Stomach (tissue), 19 donors: ENCODE measurements at places on chromosomes 6 and 20. TPM values are rescaled to one million over a fixed set of nuclear protein-coding genes. Genes with fewer than 3 reads are reported as not detected.

DNA sequence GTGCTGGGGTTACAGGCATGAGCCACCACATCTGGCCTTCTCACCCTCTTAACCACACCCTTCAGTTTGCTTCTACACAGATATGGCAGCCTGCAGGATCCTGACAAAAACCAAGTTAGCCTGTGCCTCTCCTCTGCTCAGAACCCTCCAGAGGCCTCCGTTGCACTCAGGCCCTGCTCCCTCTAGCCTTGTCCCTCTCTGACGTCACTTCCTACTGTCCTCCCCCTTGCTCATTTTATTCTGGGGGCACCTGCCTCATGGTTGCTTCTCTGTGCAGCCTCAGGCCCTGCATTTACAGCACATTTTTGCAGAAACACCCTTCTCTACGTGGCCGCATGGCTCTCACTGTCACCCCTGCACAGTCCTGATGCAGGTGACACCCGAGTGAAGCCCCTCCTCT, 105.6 kb downstream of the CDC5L start:
- peaks cover 5% of the 10 kb centered on the region for H3K4me1 ChIP-seq
- no peaks in the 10 kb centered on the region for H3K27me3 ChIP-seq
- no peak overlapping the region for H3K27ac ChIP-seq
- H3K36me3 ChIP-seq, result no peaks in the 10 kb centered on the region
- H3K4me3 ChIP-seq, result no peak overlapping the region
- DNase-seq, result no peak

DNA sequence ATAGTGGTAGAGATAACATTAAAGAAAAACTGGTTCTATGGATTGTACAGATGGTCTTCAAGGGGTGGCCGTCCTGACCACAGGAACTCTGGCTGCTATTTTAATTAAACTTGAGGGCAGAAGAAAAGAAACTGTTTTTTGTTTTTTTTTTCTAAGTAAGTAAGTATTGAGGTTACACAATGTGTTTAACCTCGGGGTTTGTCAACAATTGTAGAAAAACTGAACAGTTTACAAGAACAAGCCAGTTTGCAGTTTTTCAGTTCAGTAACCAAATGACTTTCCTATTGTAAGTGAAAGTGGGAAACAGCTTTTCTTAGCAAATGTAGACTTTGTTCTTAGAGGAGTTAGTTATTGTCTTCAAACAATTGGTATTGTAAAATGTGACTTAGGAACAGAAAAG, 77.0 kb downstream of the PLCB1 start:
- DNase-seq, result no peak
- no peak overlapping the region for H3K27ac ChIP-seq
- H3K27me3 ChIP-seq, result no peaks in the 10 kb centered on the region
- H3K4me3 ChIP-seq, result no peak overlapping the region
- H3K4me1 ChIP-seq, result peaks cover 7% of the 10 kb centered on the region

Gene BPIFB4
- total RNA-seq, result not detected

DNA sequence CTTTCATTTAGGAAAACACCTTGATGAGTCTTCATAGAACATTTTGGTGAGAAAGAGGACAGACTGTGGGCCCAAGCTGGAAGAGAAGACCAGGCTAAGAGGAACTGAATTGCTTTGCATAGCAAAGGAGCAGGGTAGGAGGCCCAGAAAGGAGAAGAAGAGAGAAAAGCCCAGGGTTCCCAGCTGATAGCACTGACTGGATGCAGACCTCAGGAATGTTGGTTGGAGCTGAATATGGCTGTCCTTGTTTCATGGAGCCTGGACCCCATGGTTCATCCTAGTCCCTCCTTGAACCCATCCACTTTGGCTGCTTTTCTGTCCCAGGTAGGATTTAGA, 18.0 kb upstream of the ZFAND3 start:
- H3K36me3 ChIP-seq, result no peaks in the 10 kb centered on the region
- DNase-seq, result no peak
- H3K27ac ChIP-seq, result no peak overlapping the region
- no peaks in the 10 kb centered on the region for H3K27me3 ChIP-seq

GRCh38 chr6:107616775-107617174, 126.9 kb downstream of the SOBP start:
- peaks cover 16% of the 10 kb centered on the region for H3K4me1 ChIP-seq
- H3K27ac ChIP-seq, result no peak overlapping the region
- no peaks in the 10 kb centered on the region for H3K27me3 ChIP-seq

Gene UNC5CL
- 80.3 TPM for total RNA-seq

- no peaks in the 10 kb centered on the region for H3K36me3 ChIP-seq
- no peak overlapping the region for H3K4me3 ChIP-seq
- peaks cover 44% of the 10 kb centered on the region for H3K4me1 ChIP-seq
Observed at GRCh38 chr6:1070085-1070521, 241.8 kb upstream of the FOXQ1 start.
